ENCODE measurements at places on chromosomes 13 and 19. TPM values are rescaled to one million over a fixed set of nuclear protein-coding genes. Genes with fewer than 3 reads are reported as not detected.

- no peak for DNase-seq
These were observed 509.0 kb upstream of the MIR17HG start for GRCh38 chr13:90838317-90838960.

GRCh38 chr13:41780715-41781706 is 179.9 kb downstream of the VWA8 start:
- DNase-seq, result no peak

- DNase-seq, result no peak
These were observed 378.9 kb downstream of the DLEU7 start for GRCh38 chr13:50464349-50465251.

DNA sequence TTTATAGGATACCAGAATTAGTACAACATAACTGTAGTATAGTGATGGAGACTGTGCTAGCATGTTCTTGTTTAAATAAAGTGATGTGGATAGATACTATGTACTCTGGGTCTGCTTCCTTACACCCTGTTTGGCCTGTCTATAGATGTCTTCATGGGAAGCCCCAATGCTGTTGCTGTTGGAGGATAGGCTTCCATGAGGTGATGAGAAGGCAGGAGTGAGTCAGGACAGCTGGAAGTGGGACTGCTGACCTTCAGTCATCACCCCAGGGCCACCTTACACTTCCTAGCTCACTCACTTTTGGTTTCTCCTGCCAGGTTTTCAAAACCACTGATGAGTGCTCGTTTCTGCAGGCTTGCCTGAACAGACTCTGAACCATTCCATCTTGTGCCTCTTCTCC is 4.2 kb downstream of the KCTD4 start:
- DNase-seq, result no peak

- no peak for DNase-seq
These were observed 50.4 kb downstream of the SPTBN4 start for GRCh38 chr19:40517248-40517647.

- no peak for DNase-seq
These were observed 309.1 kb upstream of the EDNRB start for GRCh38 chr13:78227709-78228108.

GRCh38 chr13:101346942-101347728 is 69.2 kb downstream of the NALCN start:
- no peak for DNase-seq

- DNase-seq, result no peak
These were observed 1.5 kb downstream of the CALM3 start for GRCh38 chr19:46602392-46603194.

DNA sequence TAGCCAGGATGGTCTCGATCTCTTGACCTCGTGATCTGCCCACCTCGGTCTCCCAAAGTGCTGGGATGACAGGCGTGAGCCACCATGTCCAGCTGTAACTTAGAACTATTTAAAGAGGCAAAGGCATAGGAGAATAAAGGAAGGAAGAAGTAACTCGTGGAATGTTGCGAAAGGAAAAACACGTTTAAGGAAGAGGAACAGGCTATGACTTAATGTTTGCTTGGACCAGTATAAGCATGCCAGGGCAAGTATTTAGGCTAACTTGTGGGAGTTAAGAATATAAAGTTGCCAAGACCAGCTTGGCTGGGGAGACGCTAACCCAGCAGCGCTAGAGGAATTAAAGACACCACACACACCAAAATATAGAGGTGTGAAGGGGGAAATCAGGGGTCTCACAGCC is 33.5 kb downstream of the ZNF844 start:
- DNase-seq, result no peak

GRCh38 chr19:10586396-10586795 is 716 bp downstream of the AP1M2 start:
- DNase-seq, result no peak

DNA sequence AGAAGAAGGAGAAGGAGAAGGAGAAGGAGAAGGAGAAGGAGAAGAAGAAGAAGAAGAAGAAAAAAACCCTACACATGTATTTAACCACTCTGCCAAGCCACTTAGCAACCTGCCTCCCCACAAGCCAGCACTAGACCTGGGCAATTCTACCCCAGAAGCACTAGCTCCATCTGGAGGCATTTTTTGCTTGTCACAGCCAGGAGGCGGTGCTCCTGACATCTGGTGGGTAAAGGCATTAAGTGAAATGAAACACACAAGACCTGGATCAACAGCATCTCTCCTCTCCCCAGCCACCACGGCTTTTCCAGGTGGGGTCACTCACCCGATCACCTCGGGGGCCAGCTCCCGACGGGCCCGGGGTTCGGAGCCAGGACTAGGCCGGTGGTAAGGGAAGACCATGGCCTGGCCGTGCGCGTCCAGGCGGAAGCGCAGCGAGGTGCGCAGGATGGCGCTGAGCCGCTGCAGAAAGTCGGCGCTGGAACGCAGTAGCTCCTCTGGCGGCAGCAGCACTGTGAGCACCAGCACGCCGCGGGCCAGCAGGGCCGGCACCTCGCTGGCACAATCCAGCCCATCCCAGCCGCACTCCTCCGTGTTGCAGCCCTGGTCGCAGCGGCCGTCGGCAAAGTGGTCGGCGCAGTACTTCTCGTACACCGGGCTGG is 26.9 kb downstream of the NOTCH3 start:
- peak; percentile 18 for DNase-seq

GRCh38 chr19:49889687-49890348 is 6.9 kb downstream of the IL4I1 start:
- DNase-seq, result peak; percentile 53

GRCh38 chr19:38047049-38047438 is 140.0 kb downstream of the SIPA1L3 start:
- no peak for DNase-seq

DNA sequence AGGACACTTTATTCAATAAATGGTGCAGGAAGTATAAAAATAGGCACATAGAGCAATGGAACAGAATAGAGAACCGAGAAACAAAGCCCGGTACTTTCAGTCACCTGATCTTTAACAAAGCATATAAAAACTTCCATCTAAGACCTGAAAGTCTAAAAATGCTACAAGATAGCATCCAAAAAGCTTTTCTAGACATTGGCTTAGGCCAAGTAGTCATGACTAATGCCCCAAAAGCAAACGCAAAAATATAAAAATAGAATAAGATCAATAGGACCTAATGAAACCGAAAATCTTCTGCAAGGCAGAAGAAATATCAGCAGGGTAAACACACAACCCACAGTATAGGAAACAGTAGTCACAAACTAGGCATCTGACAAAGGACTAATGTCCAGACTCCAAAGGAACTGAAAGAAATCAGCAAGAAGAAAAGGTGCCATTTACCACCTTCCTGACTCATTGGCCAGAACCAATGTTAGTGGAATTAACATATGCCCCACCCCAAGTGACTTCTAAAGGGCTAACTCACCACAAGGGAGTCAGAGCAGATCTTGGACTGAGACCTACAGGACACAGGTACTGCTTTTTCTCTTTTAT is 40.8 kb upstream of the CEACAM21 start:
- peak; percentile 20 for DNase-seq

DNA sequence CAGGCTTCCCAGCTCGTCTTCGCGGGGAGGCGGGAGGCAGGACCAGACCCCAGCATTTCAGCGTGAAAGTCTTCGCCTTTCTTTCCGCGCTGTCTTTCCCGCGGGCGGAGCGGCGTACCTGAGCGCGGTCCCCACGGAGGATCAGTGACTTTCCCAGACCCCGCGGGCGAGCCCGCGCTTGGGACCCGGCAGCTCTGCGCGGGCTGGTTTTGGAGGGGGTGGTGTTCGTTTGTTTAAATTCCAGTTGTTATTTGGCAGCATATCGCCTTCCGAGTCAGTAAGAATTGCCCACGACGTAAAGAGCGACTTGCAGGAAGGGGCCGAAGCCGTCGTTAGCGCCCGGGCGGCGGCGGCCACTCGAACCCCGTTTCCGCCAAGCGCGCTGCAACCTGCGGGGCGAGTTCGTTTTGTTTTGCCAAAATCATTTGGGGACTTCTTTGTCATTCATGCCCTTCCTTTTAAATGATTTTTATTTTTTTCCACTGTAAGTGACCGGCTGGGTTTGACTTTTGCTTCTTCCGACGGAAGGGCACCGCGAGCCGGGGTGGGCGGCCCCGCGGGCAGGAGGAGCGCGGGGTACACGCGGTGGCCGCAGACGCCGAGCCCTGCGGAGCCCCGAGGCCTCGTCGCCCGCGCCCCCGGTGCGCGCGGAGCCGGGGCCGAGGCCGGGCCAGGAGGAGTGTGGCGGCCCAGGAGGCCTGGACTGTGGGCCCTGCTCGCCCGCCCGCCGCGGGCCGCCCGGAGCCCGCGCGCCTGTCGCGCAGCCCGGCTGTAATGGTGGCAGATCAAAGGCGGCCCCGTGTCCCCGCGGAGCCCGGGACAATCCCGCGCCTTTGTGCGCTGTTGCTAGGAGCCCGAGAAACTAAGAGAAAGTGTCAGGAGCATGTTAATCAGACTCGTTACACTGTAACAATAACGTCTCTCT is 75.9 kb downstream of the ZIC5 start:
- DNase-seq, result no peak

GRCh38 chr13:20671789-20672188 is 31.7 kb upstream of the IL17D start:
- no peak for DNase-seq

DNA sequence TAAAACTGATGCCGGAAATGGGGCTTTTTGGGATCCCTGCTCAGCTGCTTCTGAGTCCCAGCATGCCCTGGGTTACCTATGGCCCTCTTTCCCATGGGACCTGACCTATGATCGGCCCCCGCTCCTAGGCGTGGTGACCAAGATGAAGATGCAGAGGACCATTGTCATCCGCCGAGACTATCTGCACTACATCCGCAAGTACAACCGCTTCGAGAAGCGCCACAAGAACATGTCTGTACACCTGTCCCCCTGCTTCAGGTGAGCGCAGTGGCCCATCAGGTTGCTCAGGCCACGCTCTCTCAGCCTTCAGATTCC is 1.5 kb downstream of the RPS11 start:
- DNase-seq, result no peak

GRCh38 chr19:11984986-11985385 is 20.1 kb downstream of the ZNF763 start:
- no peak for DNase-seq

- no peak for DNase-seq
These were observed 342.6 kb downstream of the MTUS2 start for GRCh38 chr13:29162638-29163235.

DNA sequence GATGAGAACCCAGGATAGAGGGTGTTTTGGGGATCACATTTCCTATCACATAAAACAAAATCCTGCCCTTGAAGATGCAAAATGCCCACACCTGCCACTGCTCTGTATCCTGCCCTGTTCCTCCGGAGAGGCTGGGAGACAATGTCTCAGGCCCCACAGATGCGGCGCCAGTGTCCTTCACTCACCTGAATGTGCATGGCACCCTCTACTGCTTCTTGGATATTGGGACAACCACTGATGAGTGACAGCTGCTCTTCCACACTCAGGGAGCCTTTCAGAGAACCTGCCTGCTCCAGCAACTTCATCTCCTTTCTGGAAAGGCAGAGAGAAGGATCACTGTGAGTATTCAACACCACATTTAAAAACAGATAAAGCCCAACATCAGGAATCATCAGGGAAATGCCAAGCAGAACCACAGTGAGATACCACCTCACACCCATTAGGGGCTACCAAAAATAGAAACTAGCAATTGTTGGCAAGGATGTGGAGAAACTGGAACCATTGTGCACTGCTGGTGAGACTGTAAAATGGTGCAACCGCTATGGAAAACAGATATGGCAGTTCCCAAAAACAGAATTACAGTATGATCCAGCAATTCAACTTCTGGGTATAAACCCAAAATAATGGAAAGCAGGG is 36.4 kb downstream of the CRYL1 start:
- DNase-seq, result peak; percentile 23

Gene PRX
- 0.90 TPM for total RNA-seq

Gene TM9SF2
- 86.9 TPM for total RNA-seq

Gene COL5A3
- 0.13 TPM for total RNA-seq

Gene CLDND2
- not detected for total RNA-seq

Gene LRG1
- total RNA-seq, result 0.90 TPM

Gene LRRC63
- total RNA-seq, result not detected

Gene MEGF8
- 15.3 TPM for total RNA-seq

Gene ZNF729
- total RNA-seq, result not detected

Gene SIAH3
- total RNA-seq, result not detected

Gene FOXA3
- 0.13 TPM for total RNA-seq

Gene ACER1
- not detected for total RNA-seq
